ENCODE measurements at places on chromosomes 11 and 22. TPM values are rescaled to one million over a fixed set of nuclear protein-coding genes. Genes with fewer than 3 reads are reported as not detected.

Gene TXN2
- total RNA-seq = 78.3 TPM

Gene IL10RA
- 29.1 TPM for total RNA-seq

Gene VSIG2
- total RNA-seq = 3.2 TPM

Gene C11orf16
- total RNA-seq = not detected

Gene NXPE1
- total RNA-seq = not detected

Gene MS4A7
- total RNA-seq = 17.6 TPM

Gene OR51B2
- not detected for total RNA-seq
